GM23338 (cell line): ENCODE measurements at places on chromosomes 11 and 22.

- DNase-seq, result no peak
Observed at GRCh38 chr11:61697764-61698163, 17.6 kb downstream of the DAGLA start.

GRCh38 chr11:126628790-126629621 is 273.5 kb downstream of the ST3GAL4 start:
- DNase-seq, result no peak

- no peak for DNase-seq
Observed at GRCh38 chr11:68878022-68878421, 25.6 kb downstream of the MRPL21 start.

GRCh38 chr22:48316257-48317250 is 1511.1 kb downstream of the BRD1 start:
- no peak for DNase-seq

DNA sequence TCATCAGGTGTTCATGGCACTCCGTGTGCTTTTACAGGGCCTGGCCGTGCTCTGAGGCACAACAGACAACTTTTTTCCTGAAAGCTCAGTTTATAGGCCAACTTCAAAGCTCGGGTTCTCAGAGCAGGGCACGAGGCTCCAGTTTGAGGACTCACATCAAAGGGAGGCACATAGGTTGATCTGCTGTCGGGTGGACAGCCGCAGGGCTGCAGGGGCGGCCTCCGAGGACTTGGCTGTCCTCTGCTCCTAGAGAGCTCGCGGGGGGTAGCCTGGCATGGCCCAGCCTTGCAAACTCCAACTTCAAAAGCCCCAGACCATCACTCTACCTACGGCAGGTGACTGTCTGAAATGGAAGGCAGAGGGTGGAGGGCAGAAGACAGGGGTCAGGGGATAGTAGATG is 31.6 kb downstream of the C11orf58 start:
- DNase-seq, result no peak

DNA sequence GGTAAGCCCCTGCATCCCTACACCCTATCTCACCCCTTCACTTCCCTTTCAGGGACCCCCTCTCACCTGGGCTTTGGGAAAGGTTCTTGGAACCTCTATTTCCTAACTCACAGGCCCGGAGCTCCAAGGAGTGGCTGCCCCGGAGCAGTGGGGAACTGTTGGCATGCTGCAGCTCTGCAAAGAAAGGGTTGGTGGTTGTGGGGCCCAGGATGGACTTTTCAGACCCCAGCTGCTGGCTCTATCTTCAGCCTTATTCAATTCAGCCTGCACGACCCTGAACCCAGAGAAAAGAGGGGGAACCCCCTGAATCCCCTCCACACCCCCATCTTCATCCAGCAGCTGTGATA is 10.0 kb downstream of the ROBO4 start:
- no peak for DNase-seq

DNA sequence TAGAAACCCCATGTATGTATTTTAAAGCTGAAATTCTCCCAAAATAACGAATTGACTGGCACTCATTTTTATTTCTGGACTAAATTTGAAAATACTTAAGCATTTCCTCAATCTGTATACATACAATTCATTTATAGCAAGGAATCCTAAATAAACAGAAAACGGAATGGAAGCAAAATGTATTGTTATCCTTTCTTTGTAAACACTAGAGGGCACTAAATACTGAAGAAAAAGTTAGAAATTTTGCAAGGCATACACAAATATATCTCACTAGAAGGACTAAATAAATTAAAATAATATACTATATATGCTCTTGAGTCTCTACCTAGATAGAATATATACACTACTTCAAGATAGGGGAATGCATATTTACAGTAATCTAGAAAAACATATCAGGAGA is 23.1 kb upstream of the ANO5 start:
- peak; percentile 27 for DNase-seq

- DNase-seq, result no peak
Observed at GRCh38 chr22:49088801-49089791, 738.6 kb downstream of the BRD1 start.

GRCh38 chr22:42743501-42743991 is 22.9 kb upstream of the A4GALT start:
- DNase-seq, result peak; percentile 48

GRCh38 chr11:36469063-36469462 is 41.0 kb downstream of the TRAF6 start:
- DNase-seq, result peak; percentile 93
